Stimulated activated CD4-positive, alpha-beta T cell treated with anti-CD3 and anti-CD28 coated beads, Interleukin-12 subunit alpha, Interleukin-12 subunit beta, amount 100 ng/mL, for 24 hours (primary cell): ENCODE measurements at places on chromosomes 3 and 15.

DNA sequence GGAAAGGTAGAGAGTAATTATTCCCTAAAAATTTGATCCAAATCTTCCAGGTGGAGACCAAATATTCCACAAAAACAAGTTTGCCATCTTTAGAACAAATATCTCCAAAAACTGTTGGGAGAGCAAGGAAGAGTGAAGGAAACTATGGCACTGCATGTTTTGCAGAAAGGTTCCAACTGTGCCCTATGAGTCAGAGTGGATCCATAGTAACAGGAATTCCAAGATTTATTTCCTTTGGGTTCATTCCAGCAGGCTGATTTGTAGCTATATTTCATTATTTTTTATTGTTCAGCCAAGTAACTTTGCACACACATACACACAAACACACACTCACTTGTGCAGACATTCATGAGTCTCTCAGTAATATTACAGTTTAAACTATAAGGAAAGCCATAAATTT, 459.7 kb upstream of the EPHA6 start:
- DNase-seq = no peak

- DNase-seq = no peak
Observed at GRCh38 chr3:150223558-150223957, 184.5 kb upstream of the TSC22D2 start.

DNA sequence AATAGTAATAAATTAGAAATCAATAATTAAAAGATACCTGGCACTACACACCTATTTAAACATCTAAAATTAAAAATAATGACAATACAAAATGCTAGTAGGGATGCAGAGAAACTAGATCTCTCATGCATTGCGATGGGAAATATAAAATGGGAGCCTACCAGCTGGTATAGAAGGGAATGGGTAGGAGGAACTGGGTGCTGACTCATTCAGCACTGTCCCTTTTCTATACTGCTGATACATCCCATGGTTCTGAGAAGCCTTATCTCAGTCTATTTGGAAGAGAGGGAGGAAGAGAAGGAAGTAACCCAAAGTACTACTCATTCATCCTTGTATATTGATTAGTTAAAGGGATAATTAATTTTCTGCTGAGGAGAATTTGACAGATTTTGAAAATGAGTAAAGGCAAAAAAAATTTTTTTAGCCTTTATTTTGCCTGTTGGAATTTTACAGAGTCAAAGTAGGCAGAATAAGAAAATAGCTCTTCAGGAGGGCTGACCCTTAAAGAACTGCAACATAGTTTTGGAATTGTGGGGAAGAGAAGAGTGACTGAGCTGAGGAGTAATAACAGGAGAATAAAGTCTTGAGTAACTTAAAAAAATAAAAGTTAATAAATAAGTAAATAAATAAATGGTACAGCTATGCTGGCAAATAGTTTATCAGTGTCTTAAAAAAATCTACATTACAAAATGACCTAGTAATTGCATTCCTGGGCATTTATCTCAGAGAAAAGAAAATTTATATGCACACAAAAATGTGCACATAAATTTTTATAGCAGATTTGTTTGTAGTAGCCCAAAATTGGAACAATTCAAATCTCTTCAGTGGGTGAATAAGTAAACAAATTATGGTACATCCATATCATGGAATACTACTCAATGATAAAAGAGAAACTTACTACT, 15.3 kb upstream of the BHLHE40 start:
- DNase-seq = no peak

GRCh38 chr3:9638155-9638554, 11.2 kb upstream of the MTMR14 start:
- no peak for DNase-seq

GRCh38 chr3:116242825-116243224, 202.5 kb downstream of the LSAMP start:
- no peak for DNase-seq

DNA sequence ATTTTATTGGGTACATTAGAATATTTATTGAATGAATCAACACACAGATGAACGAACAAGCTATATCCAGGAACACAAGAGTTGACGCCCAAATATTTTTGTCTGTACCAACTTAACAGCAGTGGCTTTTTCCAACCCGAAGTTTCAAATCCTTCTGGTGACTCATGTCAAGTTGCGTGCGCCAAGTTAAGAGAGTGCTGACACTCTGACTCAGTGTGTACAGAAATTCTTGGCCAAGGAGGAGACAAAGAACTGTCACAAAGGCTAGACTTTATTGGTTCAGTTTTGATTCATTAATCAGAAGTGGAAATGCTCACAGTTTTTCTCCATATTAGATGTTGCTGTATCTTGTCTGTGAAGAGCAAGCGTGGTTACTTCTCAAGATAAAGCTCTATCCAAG, 59.6 kb upstream of the TSC22D2 start:
- no peak for DNase-seq

- peak; percentile 53 for DNase-seq
Observed at GRCh38 chr15:83446904-83447709, at the start of gene SH3GL3. SH3GL3 (plus strand) TSS chr15:83447341; CDS start chr15:83447534, 193 bp downstream.

GRCh38 chr15:95874637-95875036, 455.9 kb upstream of the NR2F2 start:
- DNase-seq = no peak

GRCh38 chr3:37940242-37940908, 50.2 kb upstream of the VILL start:
- no peak for DNase-seq

DNA sequence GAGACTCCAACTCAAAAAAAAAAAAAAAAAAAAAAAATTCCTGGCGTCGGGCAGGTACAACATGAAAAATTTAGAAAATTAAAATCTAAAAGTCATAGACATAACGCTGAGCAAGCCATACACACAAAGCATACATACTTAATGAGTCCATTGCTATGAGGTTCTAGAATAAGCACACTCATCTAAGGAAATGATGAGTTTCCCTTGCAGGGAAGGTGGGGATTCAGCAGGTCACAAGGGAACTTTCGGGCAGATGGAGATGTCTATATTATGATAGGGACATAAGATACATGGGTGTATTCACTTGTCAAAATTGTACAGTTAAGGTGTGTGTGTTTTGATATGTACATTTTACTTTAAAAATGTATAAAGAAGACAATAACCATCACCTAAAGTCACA, 120.2 kb upstream of the LIPC start:
- no peak for DNase-seq

GRCh38 chr15:82986442-82986780, 401 bp downstream of the RAMAC start:
- DNase-seq = no peak

DNA sequence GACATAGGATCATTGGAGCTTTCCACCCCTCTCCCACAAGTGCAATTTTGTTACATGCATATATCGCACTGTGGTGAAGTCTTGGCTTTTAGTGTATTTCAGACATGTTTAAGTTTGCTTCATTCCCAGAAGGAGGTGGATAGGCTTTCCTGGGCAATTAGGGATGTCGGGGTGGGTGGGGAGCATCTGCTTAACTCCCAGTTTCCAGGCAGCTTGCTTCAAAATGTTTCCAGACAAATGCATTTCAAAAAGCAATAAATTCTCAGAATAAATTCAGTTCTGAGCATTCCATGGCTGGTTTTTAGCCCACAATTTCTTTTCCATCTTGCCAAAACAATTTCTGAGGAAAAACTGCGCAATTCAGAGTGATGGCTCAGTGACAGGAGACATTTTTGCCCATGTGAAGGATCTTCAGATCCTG, 227.7 kb upstream of the ZPLD1 start:
- no peak for DNase-seq

DNA sequence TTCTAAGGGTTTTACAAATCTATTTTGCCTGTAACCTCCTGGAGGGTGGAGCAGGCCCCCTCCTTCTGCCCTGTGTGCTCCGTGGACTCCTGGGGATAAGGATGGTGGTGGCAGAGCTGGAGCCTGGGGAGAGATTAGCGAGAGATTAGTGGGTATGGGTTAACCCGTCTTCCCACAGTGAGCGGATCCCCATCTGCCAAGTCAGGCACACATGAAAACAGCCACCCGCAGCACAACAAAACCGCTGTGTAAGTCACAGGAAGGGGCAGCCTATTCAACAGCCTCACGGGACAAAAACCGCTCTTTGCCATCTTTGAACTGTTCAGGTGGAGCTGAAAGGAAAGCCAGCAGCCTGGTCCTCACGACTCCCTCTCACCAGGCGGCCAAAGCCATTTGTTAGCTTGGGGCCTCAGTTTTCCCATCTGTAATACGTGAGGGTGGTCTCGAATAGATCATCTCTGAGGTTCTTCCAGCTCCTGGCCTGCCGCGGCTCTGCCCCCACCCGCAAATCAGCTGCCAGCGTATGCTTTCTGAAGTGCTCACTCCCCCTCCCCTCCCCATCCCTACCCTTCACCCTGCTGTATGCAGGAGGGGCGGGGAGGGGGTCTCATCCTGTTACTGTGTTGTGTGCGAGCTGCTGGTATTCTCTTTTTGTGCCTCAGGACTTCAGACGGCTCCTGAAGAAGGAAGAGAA, 43.6 kb downstream of the PDIA5 start:
- DNase-seq = no peak

DNA sequence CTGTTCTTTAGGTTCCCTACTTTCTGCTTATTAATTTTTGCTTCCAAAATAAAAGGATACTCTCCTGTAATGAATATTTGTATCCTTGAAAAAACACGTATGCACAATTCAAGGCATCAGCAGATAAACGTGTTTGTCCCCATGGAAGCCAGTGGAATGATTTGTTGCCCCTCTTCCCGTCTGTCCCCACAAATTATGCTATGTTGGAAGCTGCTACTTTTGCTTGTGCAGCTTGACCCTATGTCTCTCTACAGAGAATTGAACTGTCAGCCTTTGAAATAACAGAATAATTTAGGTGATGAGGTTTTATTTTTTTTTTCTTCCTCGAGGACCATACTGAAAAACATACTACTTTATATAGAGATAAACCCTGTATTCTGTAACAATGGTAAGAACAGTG, 401.5 kb upstream of the GOLIM4 start:
- no peak for DNase-seq

DNA sequence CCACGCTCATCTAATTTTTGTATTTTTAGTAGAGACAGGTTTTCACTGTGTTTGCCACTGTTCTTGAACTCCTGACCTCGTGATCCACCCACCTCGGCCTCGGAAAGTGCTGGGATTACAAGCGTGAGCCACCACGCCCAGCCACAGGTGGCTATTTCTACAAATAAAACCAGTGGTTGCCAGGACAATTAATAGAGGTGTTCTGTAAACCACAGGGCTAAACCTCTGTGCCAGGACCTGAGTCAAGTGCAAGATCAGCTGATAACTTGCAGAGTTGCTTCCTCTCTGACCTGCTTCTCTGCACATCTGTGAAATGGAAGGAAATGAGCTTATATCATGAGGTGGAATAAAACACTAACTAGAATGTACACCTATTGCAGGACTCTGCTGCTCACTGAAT, 72.8 kb downstream of the CD200R1L start:
- DNase-seq = no peak

DNA sequence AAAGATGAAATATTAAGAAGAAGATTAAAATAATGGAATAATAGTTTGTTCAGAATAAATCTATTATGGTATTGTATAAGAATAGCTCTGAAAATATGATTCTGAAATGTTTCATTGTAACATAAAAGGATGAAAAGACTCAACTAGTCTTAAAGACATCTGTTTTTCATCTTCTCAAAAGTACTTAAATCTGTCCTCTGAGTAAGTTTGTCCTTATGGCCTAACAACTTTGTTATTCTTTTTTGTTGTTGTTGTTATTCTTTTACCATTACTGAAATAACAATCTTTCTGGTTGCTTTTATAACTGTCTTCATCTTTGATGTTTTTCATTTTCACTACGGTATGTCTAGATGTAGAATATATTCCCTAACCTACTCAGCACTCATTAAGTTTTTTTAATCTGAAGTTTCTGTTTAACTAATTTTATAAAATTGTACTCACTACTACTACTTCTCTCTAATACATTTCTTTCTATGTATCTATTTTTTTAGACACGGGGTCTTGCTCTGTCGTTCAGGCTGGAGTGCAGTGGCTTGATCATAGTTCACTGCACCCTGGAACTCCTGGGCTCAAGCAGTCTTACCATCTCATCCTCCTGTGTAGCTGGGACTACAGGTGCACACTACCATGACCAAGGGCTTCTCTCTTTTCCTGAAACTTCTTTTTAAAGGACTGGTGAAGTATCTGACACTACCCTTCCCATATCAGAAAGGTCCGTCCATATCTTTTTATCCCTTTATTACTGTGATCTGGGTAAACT, 240.7 kb downstream of the PCCB start:
- no peak for DNase-seq

- no peak for DNase-seq
Observed at GRCh38 chr15:34600923-34601322, 17.5 kb upstream of the GOLGA8B start.

DNA sequence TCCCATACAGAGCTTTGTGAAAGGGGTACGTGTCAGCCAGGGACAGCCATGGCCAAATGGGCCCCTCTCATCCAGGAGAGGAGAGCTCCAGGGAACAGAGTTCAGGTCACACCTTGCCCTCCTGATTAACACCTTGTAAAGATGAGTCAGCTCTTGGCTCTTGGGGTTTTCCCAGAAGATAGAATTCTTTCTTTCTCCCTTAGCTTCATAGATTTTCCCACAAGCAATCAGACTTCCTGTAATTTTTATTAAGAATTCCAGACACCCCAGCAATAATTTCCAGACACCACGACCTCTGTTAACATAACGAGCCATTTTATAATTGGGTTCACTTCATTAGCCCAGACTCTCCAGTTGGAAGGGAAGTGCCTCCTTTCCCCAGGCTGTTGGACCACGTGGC, 86.4 kb downstream of the LRTM1 start:
- DNase-seq = no peak

- no peak for DNase-seq
Observed at GRCh38 chr3:158050461-158050860, 55.8 kb downstream of the SHOX2 start.

DNA sequence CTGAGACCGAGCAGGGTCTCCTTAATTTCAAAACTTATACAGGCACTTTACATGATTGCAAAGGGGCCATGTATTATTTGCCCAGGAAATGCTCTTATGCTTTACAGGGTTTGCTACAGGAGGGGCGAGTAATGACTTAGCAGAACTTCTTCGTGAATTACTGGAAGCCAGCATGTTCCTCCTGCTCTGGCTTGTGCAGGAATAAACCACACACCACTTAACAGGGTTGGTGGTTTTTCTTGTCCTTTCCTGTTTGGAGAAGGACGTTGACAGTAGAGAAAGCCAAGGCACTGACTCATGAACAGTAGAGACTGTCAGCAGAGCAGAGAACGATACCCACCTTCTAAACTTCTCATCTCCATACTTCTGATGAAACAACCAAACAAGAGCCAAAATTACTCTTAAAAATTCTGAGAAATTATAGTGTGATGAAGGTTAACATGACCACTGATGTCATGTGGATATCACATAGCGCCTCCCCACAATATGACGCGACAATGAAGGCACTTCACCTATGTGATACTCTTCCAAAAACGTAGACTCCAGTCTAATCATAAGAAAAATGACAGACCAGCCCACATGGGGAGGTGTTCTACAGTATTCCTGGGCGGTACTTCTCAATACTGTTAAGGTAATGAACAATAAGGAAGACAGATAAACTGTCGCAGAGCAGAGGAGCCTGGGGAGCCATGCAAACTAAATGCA, 24.7 kb upstream of the MCTP2 start:
- peak; percentile 19 for DNase-seq

GRCh38 chr3:56303487-56303886, 164.8 kb downstream of the ERC2 start:
- DNase-seq = no peak

- no peak for DNase-seq
Observed at GRCh38 chr3:82715091-82715856, 953.8 kb upstream of the GBE1 start.

GRCh38 chr3:184808021-184808420, 3.9 kb upstream of the VPS8 start:
- no peak for DNase-seq
